ENCODE measurements at places on chromosomes 1 and 21.
A peak's percentile ranks its signal among the peaks of the same experiment; 100 is the strongest.

DNA sequence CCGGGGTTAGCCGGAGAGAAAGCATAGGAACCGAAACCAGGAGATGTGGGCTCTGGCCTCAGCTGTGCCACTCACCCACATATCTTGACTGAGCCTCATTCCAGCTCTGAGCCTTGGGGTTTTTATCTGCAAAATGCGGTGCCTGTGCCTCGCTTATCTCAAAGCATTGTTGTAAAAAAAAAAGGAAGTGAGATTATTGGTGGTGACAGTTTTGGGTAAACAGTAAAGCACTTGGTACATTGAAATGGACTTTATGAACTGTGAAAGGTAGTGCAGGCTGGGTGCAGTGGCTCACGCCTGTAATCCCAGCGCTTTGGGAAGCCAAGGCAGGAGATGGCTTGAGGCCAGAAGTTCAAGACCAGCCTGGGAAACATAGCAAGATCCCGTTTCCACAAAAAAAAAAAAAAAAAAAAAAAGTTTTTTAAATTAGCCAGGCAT lies 3.8 kb downstream of the PTAFR start:
- no peak for DNase-seq

DNA sequence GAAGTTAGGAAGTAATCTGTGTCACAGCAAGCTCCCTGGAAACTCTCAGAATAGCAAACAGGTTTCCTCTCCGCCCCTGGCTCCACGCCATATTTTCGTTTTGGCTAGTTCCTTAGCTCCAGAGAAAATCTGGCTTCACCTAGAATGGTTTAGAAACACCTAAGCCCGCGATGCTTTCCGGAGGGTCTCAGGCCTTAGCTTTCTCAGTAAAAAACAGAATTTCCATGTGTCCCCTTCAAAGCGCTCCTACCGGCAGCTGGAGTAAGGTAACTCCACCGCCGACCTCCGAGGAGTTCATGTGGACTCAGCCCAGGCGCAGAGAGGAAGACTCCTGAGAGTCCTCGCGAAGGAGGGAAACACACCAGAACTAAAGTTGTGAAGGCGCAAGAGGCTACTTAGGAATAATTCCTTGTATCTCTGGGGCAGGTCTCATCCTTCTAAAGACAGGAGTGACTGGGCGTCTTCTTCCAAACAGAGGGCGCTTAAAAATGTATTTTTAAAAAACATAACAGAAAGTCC lies 406 bp downstream of the KIAA0040 start:
- no peak for DNase-seq

DNA sequence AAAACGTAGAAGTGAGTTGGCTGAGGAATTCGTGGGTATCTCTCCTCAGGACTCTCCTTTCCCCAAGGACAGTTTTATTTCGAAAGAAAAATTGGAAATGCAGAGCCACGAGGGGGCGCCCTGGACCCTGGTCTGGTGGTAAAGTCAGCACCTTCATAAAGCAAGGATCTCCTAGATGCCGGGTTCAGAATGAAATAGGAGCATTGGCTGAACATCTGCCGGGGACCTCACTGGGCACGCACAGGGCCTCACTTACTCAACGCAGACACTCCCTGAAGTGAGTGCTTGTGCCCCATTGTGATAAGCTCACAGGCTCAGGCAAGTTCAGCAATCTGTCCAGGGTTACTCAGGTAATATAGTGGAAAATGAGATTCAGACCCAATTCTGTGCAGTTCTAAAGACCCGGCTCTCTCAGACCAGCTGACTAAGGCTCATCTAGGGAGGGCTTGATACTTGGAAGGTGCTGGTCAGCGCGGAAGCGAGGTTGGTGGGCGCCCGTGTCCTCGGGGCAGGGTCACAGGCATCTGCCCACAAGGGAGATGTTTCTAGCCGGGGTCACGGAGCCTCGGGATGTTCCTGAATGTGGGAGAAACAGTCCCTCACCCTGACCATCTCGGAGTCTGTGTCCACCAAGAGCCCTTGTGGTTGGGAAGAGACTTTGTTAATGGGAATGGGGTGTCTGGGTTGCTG lies 55.7 kb upstream of the ETV3 start:
- no peak for DNase-seq

- DNase-seq = no peak
Observed at GRCh38 chr1:91650764-91651163, 150.1 kb downstream of the CDC7 start.

DNA sequence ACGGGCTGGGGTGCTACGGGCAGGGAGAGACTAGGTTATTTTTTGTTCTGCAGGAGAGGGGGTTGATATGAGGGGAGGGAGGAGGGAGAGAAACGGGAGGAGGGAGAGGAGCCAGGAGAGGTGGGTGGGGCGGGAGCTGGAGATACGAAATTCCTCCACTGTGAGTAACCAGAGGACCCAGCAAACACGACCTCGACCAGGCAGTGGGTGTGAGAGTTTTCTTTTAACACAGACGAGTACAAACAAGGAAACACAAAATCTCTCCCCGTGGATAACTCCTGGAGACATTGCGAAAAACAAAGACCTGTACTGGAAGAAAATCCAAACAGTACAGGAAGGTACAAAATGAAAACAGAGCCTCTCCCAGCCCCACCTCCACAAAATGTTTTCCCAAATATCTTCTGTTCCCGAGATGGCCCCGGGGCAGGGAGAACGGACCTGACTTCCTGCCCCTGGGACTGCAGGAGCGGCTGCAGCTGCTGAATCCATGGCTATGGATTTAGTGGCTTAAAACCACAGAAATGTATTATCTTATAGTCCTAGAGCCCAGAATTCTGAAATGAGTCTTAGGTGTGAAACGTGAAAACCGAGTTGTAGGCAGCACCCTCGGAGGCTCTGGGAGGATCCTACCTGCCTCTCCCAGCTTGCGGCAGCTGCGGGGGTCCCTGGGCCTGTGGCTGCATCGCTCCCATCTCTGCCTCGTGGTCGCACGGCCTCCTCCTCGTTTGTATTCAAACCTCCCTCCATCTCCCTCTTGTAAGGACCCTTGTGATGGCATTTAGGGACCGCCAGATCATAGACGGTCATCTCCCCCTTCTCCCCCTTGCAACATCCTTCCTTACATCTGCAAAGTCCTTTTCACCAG lies 82.2 kb downstream of the RIPK4 start:
- DNase-seq = no peak

DNA sequence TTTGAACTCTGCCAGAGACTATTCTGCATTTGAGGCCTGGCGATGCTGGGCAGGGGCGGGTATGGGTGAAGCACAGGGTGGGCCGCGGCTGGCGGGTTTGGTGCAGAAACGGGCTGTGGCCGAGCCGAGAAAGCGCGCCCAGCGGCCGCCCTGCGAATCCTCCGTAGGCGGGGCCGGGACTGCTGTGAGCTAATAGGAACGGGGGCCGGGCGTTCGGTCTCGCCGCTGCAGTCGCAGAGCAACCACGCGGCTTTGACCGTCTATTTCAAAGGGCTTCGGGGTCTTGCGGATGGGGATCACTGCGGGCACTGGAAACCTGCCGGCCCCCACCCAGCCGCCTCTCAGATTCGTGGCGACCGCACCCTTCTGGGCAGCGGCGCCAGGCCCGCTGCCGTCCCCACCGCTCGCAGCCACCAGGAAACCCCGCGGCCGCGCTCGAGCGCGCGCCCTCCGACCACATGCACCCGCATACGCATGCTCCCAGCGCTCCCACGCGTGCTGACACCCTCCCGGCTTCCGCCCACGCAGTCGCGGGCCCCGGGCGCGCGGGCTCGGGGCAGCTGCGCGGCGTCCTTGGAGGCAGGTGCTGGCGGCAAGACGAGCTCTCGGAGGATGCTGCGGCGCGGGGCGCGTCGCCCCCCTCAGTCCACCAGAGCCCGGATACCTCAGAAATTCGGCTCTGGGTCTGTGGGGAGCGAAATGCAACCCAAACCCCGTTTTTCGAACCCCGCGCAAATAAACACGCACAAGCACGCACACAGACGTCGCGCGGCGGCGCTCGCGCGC lies 32.6 kb downstream of the DNTTIP2 start:
- peak; percentile 66 for DNase-seq

DNA sequence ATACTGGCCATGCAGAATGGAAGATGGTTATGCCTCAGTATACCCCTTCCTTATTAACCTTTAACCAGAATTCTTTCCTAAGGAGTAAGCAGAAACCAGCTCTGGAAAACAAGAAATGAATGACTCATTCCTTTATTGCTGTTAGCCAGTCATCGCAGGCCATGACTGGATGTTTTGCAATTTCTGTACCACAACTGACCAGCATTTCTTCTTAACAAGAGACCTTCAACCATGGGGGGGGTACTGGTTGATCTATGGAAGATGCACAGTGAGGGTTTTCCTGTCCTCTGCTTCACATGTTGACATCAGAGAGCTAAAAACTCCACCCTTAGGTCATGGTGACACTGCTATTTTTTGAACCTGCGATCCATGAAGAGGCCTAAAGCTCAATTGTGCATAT lies 28.0 kb upstream of the RNF2 start:
- no peak for DNase-seq

DNA sequence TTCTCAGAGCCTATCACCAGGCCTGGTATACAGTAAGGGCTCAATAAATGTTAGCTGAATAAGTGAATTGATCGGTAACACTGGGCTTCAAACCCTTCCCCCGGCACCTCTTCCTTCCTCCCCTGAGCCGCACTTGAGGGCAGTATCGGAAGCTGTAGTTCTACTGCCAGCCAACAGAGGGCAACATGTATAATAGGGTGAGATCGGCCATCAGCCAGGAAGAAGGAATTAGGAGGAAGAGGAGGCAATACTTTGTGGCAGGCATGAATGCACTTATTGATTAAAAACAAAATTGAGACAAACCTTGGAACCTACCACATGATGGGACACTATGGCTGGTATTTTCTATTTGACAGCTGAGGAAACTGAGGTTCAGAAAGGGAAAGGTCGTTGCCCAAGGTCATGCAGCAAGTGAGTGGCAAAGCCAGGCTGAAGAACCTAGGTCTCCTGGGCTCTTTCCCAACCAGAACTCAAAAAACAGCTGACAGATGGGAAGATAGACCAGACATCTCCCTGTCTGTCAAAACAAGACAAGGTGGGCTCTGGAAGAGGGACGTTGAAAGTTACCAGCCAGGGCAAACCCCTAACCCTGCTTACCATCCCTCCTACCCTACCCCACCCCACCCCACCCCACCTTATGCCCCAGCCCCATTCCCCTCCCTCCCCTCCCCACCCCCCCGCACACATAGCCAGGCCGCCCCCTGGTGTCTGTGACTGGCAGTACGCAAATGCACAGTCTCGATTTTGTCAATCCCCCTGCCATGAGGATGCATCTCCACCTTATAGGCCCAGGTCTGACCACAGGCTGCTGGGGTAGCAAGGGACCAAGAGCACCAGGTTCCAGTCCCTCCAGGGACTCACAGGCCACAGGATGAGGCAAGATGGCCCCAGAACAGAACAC lies 107.3 kb upstream of the RUNX3 start:
- DNase-seq = no peak

DNA sequence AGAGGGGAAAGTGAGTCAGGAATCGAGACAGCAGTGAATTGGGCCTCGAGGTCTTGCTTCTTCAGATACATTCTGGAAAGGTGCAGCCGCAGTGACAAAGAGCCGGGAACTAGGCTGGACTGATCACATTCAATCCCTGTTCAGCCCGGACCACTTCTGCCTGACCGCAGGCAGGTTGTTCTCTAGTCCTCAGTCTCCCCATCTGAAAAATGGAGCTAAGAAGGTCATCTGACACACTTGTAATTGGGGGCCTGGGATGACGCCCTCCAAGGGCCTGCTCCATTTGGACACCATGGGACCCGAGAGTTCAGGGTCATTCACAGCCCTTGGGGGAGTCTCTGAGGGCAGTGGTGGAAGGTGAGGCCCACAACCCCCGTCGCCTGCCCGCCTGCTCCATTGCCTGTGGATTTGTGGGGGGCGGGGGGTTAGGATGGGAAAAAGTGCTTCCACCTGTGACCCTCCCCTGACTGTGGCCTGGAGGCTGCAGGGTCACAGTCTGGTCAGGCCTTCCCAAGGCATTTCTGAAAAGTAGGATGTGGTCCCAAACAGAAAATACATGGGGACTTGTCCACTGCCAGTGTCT lies 87.9 kb upstream of the CSF3R start:
- no peak for DNase-seq

DNA sequence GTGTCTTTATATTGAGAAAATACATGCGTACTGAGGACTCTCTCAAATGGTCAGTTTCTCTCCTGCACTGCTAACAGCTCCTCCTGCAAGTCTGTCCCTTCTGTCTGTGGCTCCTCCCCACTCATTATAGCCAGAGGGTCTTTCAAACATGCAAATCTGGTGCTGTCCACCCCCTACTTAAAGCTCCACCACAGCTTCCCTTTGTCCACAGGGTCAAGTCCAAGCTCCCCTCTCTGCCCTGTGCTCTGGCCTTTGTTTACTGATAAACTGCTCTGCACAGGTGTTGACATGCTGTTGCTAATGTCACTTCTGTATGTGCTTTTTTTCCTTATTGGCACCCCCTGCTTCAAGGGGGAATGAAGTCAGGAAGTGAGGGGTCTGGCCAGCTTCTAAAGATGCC lies 47.7 kb upstream of the GPR37L1 start:
- DNase-seq = no peak

DNA sequence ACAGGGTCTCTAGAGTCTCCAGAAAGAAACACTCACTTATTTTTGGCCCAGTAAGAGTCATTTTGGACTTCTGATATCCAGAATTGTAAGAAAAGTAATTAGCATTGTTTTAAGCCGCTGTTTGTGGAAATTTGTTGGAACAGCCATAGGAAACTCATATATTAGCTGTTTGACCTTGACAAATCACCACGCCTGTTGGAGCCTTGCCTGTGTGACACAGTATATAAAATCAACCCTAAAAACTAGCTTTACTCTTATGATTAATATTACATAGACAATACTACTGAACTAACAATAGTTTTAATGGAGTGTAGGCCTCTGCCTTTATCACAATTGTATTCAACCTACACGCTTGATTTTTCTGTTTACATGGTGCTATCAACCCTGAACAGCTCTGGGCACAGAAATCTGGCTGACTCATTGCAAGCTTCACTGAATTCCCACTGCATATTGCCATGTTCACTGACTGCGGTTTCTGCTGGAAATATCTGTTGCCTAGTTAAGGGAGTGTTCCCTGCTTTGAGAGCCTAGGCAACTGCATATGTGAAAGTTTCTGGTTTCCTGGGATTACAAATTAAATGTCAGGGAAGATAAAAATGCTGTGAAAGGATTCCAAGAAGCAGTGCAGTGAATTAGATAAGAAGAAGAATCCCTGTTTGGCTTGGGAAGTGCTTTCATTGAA lies 419.5 kb upstream of the DEPDC1 start:
- no peak for DNase-seq

DNA sequence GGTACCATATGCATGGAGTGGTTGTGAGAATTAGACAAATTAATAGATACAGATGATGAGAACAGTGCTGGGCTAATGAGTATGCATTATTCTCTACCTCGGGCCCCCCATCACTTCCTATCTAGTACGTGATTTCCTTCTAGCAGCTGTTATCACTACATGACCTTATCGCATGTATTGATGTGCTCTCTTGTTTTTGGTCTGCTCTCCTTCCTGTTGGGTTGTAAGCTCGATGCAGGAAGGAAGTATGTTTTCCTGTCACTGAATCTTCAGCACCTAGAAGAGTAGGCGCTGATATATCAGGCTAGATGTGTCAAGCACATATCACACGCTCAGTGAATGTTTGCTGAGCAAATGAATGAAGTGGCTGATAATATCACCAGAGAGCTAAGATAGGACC lies 43.9 kb upstream of the IFNAR2 start:
- no peak for DNase-seq
